ENCODE measurements at places on chromosomes 13 and 19. TPM values are rescaled to one million over a fixed set of nuclear protein-coding genes. Genes with fewer than 3 reads are reported as not detected.

SLAIN1 gene
- total RNA-seq = 175 TPM

KIR2DL3 gene
- total RNA-seq = not detected

TMIGD2 gene
- total RNA-seq = 0.94 TPM

IL4I1 gene
- total RNA-seq = 0.30 TPM

SMIM44 gene
- total RNA-seq = not detected

TEX26 gene
- 2.6 TPM for total RNA-seq

ZNF558 gene
- total RNA-seq = 25.1 TPM

ZNF575 gene
- 0.94 TPM for total RNA-seq

IGFL3 gene
- not detected for total RNA-seq

DNMT1 gene
- total RNA-seq = 39.9 TPM

CEACAM5 gene
- not detected for total RNA-seq

PLPPR3 gene
- 26.1 TPM for total RNA-seq

C1QTNF9B gene
- total RNA-seq = 0.22 TPM

MYO16 gene
- total RNA-seq = 11.7 TPM

PSENEN gene
- 106 TPM for total RNA-seq

NR1H2 gene
- 45.2 TPM for total RNA-seq

ZNF626 gene
- 28.7 TPM for total RNA-seq

GPR12 gene
- 2.6 TPM for total RNA-seq

C5AR1 gene
- 2.0 TPM for total RNA-seq

FCAR gene
- not detected for total RNA-seq

LRCH1 gene
- total RNA-seq = 13.4 TPM

ANGPTL8 gene
- not detected for total RNA-seq

SIGLEC14 gene
- 1.0 TPM for total RNA-seq

CEACAM8 gene
- 7.4 TPM for total RNA-seq

CNN2 gene
- total RNA-seq = 26.3 TPM

TEX29 gene
- 0.61 TPM for total RNA-seq

TMEM238 gene
- total RNA-seq = not detected

TMEM272 gene
- 0.50 TPM for total RNA-seq

PEG3 gene
- total RNA-seq = 444 TPM

RAB8A gene
- 59.0 TPM for total RNA-seq

UBE2L5 gene
- not detected for total RNA-seq

FCGBP gene
- total RNA-seq = 2.9 TPM

CLEC11A gene
- 17.0 TPM for total RNA-seq

LYPD3 gene
- 1.2 TPM for total RNA-seq

CEACAM3 gene
- total RNA-seq = 1.9 TPM

TUBA3C gene
- not detected for total RNA-seq
